ENCODE measurements at places on chromosomes 12 and 14.

DNA sequence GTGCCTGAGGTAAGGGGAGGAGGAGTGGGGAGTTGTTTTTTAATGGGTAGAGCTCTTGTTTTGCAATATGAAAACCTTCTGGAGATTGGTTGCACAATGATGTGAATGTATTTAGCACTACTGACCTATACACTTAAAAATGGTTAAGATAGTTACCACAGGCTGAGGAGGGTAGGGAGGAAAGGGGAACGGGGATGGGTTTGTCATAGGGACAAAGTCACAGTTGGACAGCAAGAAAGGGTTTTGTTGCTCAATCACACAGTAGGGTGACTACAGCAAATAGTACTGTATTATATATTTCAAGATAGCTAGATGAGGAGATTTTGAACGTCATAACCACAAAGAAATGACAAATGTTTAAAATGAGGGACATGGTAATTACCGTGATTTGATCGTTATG is 1562.4 kb downstream of the AACS start:
- no peak for DNase-seq

- peak; percentile 56 for DNase-seq
Measured at GRCh38 chr12:12714276-12715021, 2.7 kb upstream of the CDKN1B start.

- DNase-seq = no peak
Measured at GRCh38 chr14:100018482-100018881, 46.7 kb upstream of the EVL start.

DNA sequence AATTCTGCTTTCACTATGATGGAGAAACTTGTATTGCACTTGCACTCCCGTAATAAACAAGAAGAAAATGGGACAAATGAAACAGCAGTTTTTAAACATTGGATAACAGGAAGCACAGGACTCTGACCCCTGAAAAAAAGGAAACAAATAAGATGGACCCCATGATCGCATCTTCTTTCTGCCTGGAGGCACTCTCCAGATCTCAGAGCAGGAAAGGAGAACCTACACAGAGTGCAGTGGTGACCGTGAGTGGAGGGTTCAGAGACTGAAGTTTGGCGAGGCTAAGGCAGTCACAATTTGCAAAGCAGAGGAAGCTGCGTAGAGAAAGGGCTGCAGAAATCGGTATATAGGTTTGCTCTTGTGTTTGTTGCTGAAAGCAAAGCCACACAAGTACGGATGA is 6.1 kb upstream of the FGF6 start:
- no peak for DNase-seq

DNA sequence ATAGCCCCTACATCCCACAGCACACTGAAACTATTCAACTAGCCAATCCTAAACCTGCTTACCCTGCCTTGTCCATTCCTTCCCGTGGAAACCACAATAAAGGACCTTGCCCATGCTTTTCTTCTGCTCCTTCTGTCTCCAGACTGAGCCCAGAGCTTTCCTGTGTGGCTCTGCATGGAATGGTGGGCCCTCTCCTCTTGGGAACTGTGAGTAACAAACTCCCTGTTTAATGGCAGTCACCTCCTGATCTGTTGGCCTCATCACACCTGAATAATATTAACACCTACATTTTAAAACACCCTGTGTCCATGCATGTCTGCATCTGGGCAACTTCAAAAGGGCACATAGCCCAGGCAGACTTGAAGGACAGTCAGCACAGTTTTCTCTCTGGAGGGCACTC is 12.4 kb downstream of the LGR5 start:
- no peak for DNase-seq

DNA sequence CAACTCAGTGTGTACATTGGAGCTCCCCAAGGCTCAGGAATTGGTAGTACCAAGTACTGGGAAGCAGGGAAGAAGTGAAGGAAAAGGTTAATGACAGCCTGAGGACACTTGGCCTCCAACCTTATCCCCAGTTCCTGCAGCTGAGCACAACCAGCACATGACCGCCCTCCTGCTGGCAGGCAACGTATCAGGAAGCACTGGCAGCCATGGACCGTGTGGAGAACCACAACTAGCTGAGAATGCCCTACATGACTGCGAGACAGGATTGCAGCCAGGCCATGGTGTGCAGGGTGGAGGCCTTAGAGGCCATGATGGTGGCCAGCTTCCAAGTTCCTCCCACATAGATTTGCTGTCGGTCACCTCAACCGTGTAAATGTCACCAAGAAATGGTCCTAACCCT is 26.8 kb downstream of the PYGL start:
- DNase-seq = no peak

- DNase-seq = no peak
Measured at GRCh38 chr12:109737631-109738030, 24.0 kb downstream of the FAM222A start.

DNA sequence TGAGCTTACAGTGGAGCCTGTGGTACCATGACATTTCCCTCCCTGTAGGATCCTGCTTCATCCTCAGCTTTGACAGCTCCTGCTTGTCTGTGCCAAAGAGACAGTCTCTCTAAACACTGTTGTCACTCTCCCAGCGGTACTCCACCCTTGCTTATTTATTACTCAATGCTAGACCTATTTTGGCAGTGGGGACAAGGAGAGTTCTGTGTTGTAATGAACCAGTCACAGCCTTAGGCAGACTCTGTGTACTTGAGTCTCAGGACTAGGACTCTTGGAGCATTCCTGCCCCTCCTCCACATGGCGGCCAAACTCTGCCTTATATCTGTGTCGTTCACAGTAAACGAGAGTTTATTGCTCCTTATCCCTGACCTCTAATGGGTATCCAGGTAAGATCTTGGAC is 70.9 kb downstream of the PIK3C2G start:
- no peak for DNase-seq

GRCh38 chr12:69404851-69405565 is 45.5 kb downstream of the YEATS4 start:
- no peak for DNase-seq

- DNase-seq = no peak
Measured at GRCh38 chr12:2930865-2931264, 28.3 kb upstream of the TEAD4 start.

DNA sequence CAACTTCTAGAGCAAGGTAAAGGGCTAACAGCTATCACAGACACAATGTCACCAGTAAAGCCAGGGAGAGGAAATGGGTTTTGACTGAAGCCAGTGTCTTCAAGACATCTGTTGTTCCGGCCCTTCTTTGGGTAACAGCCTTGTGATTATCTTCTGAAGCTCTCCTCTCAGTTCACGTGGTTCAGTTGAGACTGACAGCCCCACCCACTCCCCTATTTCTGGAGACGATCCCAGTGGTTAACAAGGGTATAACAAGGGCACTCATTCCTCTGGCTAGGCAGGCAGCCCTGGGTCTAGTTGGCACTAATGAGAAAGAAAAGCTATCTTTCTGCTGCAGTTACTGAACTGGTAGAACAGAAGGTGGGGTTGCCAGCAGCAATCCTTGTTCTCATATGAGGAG is 6.9 kb downstream of the GNPTAB start:
- peak; percentile 72 for DNase-seq

DNA sequence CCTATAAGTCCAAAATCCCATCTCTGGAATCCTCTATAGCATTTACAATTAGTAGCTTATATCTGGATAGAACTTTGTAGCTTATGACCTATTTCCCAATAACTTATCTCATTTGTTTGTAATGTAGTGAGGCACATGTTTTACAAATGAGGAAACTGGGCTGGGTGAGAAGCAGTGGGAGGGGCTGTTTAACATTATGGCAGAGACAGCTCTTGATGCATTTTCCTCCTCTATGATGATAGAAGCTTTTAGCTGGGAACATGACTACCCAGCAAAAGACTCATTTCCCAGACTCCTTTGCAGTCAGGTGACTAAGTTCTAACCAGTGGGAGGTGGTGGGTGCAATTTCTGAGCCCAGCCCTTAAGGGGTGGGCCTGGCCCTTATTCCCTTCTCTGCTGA is 179.7 kb downstream of the TTC8 start:
- DNase-seq = no peak

- DNase-seq = no peak
Measured at GRCh38 chr12:66393890-66394289, 91.6 kb downstream of the HELB start.
